Hematopoietic multipotent progenitor cell treated with erythropoietin and hydrocortisone succinate and interleukin-3 and kit ligand, for 4 days (in vitro differentiated cells): ENCODE measurements at places on chromosomes 11 and 22.

- no peak for DNase-seq
These were observed 130.2 kb downstream of the NCAM1 start for GRCh38 chr11:113091481-113091780.

DNA sequence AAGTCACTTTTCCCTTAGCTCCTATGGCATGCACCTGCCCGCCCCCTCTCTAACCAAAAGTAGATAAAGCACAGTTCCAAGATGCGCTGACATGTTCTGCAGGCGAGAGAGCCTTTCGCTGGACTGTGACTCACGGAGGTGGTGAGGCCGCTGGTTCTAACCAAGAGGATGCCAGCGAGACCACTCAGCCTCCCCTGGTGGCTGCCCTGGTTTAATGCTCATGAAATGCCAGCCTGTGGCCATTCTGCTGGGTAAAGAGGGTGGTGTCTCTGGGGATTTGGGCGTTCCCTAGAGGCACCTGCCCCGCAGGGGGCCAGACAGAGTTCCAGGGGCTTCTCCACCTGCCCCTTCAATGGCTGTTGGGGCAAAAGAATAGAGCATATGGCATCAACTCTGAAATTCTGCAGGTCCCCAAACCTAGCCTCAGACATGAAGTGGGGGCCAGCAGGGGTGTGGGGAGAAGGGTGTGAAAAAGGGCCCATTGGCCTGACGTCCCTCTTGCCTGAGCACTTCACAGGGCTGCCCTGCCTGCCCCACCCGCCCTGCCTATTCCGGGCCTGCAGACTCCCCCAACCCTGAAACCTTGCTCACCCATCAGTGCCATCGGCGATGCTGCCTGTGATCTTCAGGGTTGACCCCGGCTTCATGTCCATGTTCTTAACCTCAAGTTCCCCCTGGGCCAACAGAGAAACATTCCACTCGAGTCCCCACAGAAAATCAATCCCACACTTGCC is 8.5 kb downstream of the LGALS2 start:
- peak; percentile 39 for DNase-seq

GRCh38 chr22:24765166-24765565 is 9.4 kb downstream of the PIWIL3 start:
- DNase-seq: no peak

DNA sequence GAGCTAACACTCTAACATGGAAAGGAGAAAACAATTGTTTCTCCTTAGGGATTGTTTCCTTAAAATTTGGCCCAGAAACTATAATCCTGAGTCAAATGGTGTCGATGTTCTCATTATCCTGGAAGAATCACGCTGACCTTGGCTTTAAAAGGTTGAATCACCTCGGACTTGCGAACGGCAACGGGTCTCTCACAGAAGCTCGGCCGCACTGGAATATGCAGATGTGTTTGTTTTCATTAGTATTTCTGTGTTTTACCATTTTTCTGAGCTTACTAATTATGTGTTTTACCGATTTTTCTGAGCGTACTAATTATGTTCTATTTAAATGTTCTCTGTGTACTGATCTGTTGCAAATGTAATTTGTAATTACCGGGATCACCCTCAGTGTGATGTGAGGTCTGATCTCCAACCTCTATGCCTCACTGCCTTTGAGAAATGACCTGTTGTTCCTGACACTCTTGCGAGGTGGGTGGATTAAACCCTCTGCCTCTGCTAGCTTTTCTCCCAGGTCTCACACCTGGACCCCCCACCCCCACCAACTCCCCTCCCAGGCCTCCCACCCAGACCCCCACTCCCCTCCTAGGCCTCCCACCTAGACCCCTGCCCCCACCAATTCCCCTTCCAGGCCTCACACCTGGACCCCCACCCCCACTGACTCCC is 38.3 kb upstream of the BRSK2 start:
- peak; percentile 31 for DNase-seq

- peak; percentile 51 for DNase-seq
These were observed 1.5 kb downstream of the SIDT2 start for GRCh38 chr11:117180020-117180419.

DNA sequence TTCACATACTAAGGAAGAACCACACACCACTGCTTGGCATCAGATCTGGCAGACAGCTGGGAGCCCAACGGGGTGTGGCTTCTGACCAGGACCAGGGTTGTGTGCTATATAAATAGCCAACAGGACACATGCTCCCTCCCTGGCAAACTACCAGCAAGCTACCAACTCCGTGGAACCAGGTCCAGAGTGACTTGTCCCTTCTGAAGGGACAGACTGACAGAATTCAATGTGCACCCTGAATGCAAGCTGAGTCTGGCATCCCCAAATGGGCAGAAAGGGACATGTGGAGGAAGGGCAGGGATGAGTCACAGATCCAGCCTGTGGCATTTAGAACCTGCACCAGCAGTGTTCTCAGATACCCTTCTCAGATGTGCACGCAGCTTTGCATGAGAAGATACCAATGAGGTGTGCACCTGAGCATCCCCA is 92.9 kb downstream of the MICAL3 start:
- DNase-seq: peak; percentile 45

DNA sequence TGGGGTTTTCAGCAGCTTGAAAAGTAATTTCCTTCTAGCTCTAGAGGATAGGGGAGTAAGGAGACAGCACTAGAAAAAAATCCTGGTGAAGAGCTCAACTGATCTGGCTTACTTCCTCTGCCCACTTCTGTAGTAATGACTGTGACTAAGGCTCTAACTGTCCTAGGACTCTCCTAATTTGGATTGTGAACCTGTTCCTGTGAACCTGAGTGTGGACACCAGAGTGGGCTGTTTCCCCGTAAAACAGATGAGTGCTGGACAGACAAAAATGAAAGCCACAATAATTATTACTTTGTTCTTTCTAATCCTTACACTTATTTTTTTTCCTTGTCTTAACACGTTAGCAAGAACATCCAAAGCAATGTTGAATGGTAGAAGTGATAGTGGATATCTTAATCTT is 154.1 kb downstream of the AASDHPPT start:
- DNase-seq: no peak

- DNase-seq: no peak
These were observed 18.9 kb upstream of the PPP6R3 start for GRCh38 chr11:68441466-68442230.

GRCh38 chr22:29879753-29880152 is 3.2 kb upstream of the MTMR3 start:
- DNase-seq: no peak

DNA sequence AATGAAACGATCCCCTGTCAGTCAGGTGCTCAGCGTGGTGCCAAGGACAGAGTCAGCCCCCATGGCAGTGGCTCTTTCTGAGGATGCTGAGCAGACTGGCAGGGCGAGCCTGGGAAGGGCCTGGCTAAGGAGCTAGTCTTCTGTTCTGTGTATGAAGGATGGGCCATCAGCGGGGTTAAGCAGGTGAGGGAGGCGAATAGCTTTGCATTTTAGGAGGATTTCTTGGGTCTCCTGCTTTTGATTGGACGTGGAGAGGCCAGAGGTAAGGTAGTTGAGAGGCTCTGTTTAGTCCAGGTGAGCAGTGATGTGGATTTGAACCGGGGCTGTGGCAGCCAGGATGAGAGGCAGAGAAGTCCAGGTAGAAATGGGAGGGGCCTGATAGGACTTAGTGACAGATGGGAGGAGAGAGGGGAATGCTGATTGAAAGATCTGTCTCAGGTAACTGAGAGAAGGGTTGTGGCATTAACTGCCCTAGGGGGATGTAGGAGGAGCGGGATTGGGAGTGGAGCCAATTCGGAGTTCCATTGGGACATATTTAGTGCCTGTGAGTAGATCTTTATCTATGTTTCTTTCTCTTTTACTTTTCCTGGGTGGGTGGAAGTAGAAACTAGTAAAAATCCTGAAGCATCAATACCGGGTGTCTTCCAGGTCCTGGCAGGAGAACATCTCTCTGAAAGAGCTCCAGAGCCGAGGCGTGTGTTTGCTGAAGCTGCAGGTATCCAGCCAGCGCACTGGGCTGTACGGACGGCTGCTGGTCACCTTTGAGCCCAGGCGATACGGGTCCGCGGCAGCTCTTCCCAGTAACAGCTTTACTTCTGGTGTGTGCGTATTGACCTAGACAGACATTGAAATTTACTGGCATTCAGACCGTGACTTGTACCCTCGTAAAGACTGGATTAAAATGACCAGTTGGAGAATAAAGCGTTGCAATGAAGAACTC is 2.0 kb downstream of the IGHMBP2 start:
- no peak for DNase-seq

DNA sequence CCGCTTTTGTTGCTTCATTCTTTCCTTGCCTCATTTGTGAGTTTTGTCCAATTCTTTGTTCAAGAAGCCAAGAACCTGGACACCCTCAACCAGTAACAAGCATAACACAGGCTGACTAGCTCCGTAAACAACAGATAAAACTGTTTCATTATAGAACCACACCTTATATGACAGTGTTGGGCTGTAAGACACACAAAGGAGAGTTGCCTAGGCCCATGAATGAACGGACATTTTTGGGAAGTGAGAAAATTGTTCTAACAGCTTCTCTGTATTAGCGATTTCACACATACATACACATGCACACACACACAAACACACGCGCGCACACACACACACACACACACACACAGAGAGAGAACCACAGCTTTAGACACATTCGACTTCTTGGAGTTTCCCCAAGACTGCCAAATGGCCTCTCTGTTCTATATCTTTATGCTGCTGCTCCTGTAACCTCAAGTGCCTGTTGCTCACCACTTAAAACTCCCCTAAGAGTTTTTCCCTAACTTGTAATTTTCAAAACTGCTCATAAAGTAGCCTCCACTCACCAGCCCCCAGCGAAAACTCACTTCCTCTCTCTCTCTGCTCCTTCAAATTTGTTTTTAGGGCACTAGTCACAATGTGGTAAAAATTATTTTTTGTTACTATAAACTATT is 35.9 kb downstream of the CTSC start:
- no peak for DNase-seq

- DNase-seq: no peak
These were observed 24.4 kb upstream of the BIRC3 start for GRCh38 chr11:102292933-102293332.

- no peak for DNase-seq
These were observed 40.3 kb upstream of the SMTN start for GRCh38 chr22:31040542-31041398.

DNA sequence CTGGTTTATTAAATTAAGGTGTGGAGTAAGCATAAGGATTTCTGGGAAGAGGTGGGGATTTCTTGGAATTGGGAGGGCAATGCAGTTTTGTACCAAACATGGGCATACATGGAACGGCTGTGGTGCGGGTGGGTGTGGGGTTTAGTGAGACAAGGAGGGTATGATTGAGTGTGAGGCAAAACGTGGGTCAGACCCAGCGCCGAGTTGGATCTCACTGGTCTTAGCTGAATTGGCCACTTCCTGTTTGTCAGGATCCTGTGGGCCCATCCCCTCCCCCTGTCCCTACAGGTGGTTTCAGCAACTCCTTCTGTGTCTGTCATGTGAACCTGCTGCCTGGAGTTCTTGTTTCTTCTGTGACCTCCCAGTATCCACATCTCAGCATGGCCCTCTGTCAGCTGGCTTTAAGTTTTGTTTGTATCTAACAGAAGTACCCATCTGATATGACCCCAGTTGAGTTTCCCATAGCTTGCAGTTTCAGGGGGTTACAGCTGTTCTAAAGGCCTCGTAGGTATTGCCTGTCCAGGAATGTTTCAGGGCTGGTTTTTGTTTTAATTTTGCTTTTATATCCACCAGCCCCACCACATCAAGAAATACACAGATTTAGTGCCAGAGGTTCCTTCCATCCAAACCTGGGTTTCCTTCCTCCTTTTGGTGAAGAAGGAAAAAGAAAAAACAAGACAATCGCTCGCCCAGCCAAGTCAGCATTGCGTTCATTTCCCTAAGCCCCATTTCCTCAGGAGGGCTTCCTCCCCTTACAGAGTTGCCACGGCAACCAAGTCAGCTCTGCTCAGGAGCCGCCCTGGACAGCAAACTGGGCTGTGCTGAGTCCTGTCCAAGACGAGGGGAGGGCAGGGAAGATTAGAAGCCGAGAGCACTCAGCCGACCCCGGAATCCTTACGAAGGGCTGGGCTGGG is 6.0 kb downstream of the APOL1 start:
- peak; percentile 35 for DNase-seq

DNA sequence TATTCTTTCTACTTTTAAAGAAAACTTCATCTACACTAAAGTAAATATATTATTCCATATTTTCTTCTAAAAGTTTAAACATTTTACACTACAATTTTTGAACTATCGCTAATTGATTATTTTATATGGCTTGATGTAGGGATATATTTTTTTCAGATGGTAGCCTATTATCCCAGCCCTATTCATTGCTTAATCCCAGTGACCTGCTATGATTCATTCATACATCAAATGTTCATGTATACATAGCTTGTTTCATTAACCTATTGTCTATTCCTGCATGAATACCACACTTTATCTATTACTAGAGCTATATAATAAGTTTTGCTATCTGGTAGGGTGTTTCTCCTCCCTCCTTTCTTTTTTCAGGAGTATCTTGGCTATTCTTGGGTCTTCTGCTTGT is 5.0 kb upstream of the ROBO4 start:
- no peak for DNase-seq

DNA sequence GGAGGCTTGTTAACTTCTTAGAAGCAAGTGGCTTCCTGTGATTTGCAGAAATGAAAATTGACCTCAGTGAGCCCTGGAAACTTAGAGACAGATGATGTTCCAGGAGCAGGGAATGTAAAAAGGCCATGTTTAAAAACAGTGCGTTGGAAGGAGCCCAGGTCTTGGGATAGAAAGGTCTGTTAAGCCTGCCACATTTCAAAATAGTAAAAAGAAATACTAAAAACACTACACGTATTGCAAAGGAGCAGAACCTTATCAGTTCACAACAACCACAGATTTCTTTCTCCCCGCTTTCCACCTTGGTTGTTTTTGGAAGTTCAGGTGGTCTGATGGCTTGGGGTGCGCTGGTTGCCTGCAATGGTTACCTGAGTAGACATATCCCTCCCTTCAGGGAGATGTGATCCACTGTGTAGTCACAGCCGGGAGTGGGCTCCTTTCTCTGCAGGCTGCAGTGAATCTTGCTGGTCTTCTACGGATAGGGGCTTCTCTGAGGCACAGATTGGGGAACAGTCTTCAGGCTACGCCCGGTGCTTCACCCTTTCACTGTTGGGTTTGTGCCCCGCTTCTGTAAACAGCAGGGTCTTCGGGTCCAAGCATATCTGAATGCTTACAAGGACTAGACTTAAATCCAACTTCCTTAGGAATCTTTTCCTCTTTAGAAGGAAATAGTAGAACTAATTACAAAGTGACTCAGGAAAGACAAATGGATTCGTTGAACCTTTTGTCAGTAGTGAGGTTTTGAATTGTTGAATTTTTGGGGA is 1.9 kb downstream of the TEAD1 start:
- DNase-seq: no peak

DNA sequence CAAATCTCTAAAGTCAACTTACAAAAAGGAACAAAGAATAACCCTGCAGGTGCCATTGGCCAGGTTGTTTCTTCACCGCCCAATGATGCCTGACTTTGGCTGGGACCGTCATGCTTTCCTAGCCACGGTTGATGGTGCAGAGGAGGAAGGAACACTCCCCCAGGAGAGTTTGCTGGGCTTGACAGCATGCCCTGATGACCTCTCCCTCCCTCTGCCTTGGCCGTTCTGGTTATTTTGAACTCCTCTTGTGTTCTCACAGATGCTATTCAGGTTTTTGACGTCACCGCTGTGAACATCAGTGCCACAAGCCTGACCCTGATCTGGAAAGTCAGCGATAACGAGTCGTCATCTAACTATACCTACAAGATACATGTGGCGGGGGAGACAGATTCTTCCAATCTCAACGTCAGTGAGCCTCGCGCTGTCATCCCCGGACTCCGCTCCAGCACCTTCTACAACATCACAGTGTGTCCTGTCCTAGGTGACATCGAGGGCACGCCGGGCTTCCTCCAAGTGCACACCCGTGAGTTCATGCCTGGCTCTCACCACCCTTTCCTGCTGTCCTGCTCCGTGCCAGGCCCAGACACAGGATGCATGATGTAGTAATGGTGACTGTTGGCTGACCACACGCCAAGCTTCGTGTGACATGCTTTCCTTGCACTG is 89.0 kb upstream of the OR4B1 start:
- no peak for DNase-seq
